ENCODE measurements at places on chromosomes 1 and 21.

GRCh38 chr1:219062161-219062560, 111.5 kb upstream of the LYPLAL1 start:
- no peak for DNase-seq

- no peak for DNase-seq
Observed at GRCh38 chr1:208117409-208117808, 126.8 kb downstream of the PLXNA2 start.

- DNase-seq = no peak
Observed at GRCh38 chr1:29671446-29672356, 435.4 kb downstream of the PTPRU start.

GRCh38 chr1:1314237-1314586, 5.8 kb downstream of the PUSL1 start:
- DNase-seq = no peak

GRCh38 chr1:197469620-197470210, 201.7 kb downstream of the CRB1 start:
- no peak for DNase-seq

- no peak for DNase-seq
Observed at GRCh38 chr1:93324486-93325464, 20.9 kb upstream of the DR1 start.

DNA sequence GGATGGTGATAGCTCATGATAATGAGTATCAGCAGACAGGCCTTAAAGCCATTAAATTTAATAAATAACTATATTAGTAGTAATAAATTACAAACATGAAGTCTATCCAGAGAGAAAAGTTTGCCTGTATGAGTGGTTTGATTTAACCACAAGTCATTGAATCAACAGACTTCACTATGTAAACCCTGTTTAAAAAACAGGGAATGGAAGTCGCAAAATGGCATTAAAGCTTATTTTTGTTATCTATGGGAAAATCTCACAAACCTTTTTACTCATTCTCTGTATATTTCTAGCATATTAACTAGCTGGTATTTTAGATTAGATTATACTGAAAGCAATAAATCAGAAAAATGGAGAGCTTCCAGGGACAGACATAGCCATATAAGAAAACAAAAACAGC, 45.3 kb downstream of the SASS6 start:
- no peak for DNase-seq

- DNase-seq = no peak
Observed at GRCh38 chr1:184254849-184255248, 132.0 kb upstream of the C1orf21 start.

GRCh38 chr1:204254031-204254661, 40.4 kb upstream of the GOLT1A start:
- DNase-seq = no peak

DNA sequence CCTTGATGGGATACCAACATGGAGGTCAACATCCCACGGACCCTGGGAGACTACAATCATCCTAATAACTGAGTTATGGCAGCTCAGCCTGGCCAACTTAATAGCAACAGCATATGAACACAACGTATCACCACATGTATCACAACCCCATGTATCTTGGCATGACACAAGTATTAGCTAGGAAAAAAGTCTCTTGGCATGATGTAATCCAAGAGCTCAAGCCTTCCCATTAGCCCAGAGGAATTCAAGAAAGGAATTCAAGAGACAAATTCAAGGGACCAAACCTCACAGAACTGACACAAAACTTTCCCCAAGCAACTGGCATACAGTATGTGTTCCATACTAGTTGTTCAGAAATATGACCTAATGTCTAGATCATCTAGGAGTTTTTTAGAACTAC, 100.9 kb upstream of the HMGB4 start:
- DNase-seq = no peak

All from occipital lobe (tissue), 3 donors.